Activated gamma-delta T cell (primary cell): ENCODE measurements at places on chromosomes 5 and 9.

DNA sequence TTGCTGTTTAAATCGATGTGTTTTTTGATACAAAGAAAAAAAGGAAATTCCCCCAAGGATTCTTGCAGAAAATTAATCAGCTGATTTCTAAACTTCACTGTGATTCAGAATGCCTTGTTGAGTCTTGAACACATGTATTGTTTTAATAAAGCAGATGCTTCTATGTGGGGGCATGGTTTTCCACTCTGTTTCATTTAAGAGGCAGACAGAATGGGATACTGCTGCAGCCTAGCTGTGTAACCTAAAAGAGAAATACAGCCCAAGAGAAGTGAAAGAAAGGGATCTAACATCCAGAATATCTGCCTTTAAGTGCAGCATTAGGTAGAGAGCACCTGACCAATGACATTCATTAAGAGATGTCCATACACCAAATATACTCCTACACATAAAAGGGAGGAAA, 365.1 kb upstream of the CCNH start:
- no peak for DNase-seq

DNA sequence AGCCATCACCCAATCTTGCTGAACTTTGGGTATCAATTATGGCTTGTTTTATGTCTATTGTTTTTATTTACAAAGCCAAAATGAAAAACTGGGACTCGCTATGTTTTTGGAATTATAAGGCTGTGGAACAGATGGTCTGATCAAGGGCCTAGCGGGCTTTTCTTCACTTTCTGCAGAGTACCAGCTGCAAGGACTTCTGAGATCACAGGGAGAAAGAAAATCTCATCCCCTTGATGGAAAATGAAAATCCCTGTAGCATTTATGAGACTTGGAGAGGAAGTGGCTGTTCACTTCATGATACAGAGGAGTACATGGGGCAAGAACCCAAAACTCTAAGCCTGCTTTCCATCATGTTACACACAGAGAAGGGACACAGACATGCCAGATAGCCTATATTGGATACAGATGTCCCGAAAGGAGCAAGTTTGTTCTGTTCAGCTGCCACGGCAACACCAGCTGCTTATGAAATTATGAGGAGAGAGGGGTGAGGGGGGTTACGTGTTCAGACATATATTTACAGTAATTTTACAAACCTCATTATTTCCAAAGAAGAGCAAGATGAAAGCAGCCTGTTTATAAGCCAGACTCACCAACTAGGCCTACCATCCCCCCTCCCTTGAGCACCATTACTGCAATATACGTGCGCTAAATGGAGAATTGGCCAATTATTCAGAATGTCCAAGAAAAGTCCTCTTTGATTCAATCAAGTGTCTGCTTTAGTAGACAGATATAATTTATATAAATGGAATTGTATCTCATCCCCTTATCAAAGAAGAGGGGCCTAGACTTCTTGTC, 220.0 kb downstream of the MARCHF11 start:
- no peak for DNase-seq

- DNase-seq, result no peak
Observed at GRCh38 chr5:143564417-143564816, 160.9 kb upstream of the NR3C1 start.

DNA sequence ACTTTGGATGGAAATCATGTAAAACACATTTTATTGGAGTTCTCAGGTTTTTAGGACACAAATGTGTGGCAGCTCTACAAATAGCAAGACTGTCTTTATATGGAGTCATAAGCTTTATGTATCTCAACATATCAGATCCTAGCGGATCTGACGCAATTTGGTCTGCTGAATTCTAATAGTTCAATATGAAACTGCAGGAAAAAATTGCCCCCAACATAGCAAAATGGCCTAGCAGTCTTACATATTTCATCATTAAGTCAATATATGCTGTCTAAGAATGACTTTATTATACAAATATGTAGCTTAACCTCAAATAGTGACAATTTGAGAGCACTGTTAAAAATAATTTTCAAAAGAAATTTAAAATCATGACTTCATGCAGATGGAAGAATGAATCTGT, 244.3 kb downstream of the TAF11L14 start:
- DNase-seq, result no peak

DNA sequence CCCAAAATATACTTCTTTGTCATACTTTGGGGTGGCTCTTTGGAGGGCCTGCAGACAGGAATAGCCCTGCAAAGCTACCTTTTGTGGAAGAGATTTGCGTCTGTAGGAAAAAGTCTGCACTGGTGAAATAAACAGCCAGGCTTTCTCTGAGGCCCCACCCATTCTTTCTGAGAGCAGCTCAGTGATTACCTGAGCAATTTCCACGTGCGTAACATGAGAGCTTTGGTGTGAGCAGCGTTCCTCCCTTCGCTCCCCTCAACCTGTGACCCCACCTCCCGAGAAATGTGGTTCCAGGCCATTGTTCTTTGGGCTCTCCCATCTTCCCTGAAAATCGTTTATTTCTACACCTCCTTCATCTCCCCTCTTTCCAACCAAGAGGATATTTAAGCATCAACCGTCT, 23.8 kb upstream of the FBP1 start:
- no peak for DNase-seq

- DNase-seq, result no peak
Observed at GRCh38 chr5:30850866-30851265, 342.6 kb upstream of the CDH6 start.

GRCh38 chr9:79664375-79664831, 92.6 kb downstream of the TLE4 start:
- DNase-seq, result no peak

DNA sequence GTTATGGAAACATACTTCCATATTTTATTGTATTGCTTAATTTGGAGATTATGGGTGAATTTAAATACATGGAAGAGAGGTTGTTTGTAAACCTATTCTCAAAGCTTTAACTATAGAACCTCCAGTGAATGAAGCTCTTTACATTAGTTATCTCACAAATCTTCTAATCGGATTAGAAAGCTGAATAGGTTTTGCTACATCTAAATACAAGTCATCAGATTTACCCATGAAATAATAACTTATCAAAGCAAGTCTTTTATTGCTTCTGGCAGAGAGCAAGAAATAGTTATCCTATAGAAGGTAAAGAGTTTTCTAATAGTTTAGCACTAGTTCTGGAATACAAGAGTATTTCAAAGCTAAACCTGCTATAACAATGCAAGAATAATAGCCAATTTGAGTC, 104.4 kb upstream of the SREK1 start:
- no peak for DNase-seq

- no peak for DNase-seq
Observed at GRCh38 chr5:112668016-112668415, 69.7 kb upstream of the APC start.

DNA sequence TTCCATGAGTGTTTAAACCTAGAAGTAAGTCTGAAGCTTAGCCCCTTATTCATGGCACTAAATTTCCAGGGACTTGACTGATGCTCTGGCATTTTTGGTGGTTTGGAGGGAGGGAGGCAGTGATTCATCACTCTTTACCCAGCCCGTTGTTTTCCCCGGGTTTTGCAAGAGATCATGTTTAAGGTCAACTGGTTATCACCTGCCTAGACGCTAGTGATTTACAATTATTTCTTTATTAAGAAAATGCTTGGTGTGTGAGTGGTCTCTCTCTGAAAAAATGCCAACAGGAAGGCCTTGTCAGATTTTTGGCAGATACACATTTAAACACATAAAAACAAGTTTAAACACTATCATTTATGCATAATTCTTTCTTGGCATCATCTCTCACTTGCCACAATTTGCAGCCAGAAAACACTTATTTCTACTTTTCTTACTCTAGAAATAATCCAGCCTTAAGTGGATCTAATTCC, 737.9 kb upstream of the ZNF608 start:
- no peak for DNase-seq

GRCh38 chr9:27654629-27655285, 81.5 kb upstream of the C9orf72 start:
- no peak for DNase-seq

GRCh38 chr5:84494453-84494852, 109.8 kb upstream of the EDIL3 start:
- no peak for DNase-seq

DNA sequence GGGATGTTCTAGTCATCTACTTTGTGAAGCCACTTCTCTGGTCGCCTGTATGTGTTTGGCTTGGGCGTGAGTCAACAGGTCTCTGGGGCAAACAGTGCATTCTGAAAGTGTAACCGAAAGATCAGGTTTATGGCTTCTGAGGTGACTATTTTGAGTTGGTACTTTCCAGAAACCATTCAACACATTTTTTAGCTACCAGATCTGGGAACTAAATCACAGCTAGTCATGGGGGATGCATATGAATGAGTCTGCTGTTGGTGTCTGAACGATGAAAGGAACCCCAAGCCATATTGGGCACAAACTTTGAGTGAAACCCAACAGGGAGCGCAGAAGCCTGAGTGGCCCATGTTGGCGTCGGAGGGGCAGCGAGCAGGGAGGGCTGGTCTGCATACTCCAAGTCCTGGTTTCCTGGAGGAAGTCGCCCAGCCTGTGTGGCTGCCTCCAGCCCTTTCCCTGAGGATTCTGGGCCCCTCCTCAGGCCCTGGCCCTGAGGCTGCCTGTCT, 35.3 kb downstream of the UBE2QL1 start:
- no peak for DNase-seq

DNA sequence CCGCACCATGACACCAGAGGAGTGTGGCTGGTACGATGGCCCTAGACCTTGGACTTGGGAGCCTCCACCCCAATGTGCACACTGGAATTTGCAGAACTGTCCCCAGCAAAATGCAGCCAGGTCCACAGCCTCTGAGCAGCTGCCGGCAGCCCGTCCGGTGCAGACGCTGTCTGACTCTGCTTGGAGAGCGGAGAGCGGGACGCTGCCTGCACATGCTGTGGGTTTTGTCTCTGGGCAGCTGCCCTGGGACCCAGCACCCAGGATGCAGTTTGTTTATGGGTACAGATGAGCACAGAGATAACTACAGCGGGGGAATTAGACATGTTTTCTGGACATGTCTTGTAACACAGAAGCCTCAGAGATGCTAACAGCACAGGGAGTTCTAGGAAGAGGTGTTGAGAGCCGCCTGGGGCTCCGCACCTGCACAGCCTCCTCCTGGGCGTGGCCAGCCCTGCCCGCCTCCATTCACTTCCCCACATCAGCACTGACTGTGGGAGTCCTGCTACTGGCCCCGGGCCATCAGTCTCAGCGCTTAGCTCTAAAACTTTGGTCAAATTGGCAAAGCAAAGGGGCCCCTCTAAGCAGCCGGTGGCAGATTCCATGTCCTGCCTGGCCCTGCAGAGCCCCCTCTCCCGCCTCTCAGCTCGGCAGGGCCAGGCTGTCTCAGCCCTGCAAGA, 159.6 kb downstream of the IRX2 start:
- no peak for DNase-seq
